Fibroblast of skin of scalp (primary cell): ENCODE measurements at places on chromosomes 12 and 14.

- DNase-seq = no peak
These were observed 488.3 kb upstream of the SYT1 start for GRCh38 chr12:78376257-78376656.

GRCh38 chr14:99579903-99580571, 24.0 kb downstream of the CCDC85C start:
- DNase-seq = peak; percentile 91

GRCh38 chr14:29536886-29537511, 390.6 kb downstream of the PRKD1 start:
- DNase-seq = peak; percentile 18

DNA sequence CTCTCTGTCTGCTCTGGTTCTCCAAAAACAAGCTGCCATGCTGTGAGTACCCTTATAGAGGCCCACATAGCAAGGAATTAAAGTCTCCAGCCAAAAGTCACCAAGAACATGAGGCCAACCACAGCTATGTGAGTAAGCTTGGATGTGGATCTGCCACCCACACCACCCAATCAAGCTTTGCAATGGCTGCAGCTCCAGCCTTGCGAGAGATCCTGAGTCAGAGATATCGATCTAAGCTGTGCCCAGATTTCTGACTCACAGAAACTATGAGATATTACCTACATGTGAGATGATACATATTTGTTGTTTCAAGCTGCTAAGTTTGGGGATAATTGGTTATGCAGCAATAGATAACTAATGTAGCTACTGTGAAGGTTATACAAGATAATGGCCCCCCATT, 15.5 kb upstream of the TMEM233 start:
- DNase-seq = no peak

GRCh38 chr12:28859551-28859950, 289.5 kb upstream of the FAR2 start:
- no peak for DNase-seq

DNA sequence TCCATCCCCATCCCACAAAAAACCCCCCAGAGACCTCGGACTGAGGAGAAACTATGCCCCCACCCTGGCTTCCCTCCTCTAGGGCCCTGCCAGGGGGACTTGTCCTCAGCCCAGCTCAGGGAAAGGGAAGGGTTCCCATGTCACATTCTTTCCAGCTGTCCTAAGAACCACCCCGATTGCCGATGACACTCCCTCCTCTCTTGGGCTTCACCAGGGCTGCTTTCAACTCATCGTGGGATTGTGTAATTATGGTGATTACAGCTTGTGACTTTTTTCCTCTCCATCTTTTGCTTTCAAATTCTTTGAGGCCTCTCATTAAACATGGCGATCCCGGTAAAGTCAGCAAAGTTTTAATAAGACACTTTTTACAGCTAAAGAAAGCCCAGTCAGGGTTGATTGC, 344.0 kb downstream of the DPF3 start:
- no peak for DNase-seq

GRCh38 chr12:1575408-1576401, 18.7 kb downstream of the FBXL14 start:
- DNase-seq = no peak

DNA sequence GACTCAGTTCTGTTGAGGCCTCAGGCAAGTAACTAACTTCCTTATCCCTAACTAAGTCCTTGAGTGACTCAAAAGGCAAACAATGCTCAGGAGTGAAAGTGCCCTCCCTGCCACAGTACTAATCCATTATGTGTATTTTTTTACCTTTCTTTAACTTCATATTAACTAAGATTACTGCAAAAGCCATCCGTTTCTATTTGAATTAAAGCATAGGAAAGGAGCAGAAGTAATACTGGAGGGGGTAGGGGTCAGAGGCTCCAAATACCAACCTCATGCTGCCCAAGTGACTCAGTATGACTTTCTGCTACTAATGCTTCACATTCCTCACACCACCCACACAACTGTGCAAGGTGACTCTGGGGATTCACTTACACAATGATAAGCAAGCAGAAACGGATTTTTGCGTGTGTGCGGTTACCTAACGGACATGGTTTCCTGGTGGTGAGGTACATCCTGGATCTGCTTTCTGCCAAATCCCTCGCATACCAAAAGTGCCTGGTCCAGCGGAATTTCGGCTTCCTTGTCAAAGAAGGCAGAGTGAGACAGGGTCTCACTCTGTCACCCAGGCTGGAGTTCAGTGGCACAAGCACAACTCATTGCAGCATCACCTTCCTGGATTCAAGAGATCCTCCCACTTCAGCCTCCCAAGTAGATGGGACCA, 25.1 kb downstream of the MOK start:
- DNase-seq = peak; percentile 80

DNA sequence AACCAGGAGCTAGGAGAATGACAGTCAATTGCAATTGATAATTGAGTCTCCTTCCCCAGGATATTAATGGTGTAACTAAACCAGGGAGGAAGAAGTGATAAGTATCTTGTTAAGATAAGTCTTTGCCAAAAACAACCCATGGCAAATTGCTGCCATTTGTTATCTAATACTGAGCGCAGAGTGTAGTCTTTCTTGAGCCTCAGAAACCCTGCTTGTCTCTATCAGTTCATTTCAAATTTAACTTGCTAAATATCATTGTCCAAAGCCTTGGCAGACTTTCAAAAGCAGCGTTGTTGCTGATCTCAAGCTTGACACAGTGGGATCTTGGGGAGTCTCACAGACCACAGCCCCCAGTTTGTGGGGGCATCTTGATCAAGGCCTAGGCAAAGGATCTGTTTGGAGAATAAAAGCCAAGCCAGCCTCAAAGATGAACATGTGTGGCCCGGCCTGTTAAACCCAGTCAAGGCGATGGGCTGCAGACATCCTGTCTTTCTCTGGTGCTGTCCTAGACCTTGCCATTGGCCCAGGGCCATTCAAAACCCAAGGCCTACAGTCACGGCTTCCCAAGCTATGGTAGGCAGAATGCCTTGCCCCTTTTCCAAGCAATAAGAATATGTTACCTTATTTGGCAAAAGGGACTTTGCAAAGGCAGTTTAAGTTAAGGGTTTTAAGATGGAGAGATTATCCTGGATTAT, 164.2 kb downstream of the CHST11 start:
- DNase-seq = no peak

- DNase-seq = no peak
These were observed 50.3 kb downstream of the NOC4L start for GRCh38 chr12:132194556-132194955.

- no peak for DNase-seq
These were observed 229.2 kb downstream of the ALX1 start for GRCh38 chr12:85509081-85509856.

GRCh38 chr14:56474419-56475022, 105.1 kb upstream of the TMEM260 start:
- DNase-seq = peak; percentile 44

- DNase-seq = no peak
These were observed 7.0 kb downstream of the AMN start for GRCh38 chr14:102929241-102930137.
